ENCODE measurements at places on chromosomes 7 and 10. TPM values are rescaled to one million over a fixed set of nuclear protein-coding genes. Genes with fewer than 3 reads are reported as not detected.

The SEMA3E gene
- not detected for total RNA-seq

The CPED1 gene
- 1.1 TPM for total RNA-seq

The HIP1 gene
- 29.3 TPM for total RNA-seq

The SMO gene
- 14.0 TPM for total RNA-seq

The SVIL gene
- total RNA-seq, result 17.6 TPM

The BICC1 gene
- 1.0 TPM for total RNA-seq

Measured in melanocyte of skin (primary cell).